Naive B cell (primary cell): ENCODE measurements at places on chromosomes 11 and 22. TPM values are rescaled to one million over a fixed set of nuclear protein-coding genes. Genes with fewer than 3 reads are reported as not detected.

GRCh38 chr22:38570779-38571364 is 889 bp upstream of the DMC1 start:
- DNase-seq = no peak
- no peaks in the 10 kb centered on the region for H3K27me3 ChIP-seq
- peak overlapping the region; percentile 72 for H3K27ac ChIP-seq
- peaks cover 13% of the 10 kb centered on the region for H3K4me1 ChIP-seq
- H3K36me3 ChIP-seq = no peaks in the 10 kb centered on the region

The GUCY1A2 gene
- polyA plus RNA-seq = not detected

- H3K4me3 ChIP-seq = peak overlapping the region; percentile 90
- peaks cover 94% of the 10 kb centered on the region for H3K4me1 ChIP-seq
Measured at GRCh38 chr11:60376601-60377000, 1.7 kb upstream of the MS4A7 start.

DNA sequence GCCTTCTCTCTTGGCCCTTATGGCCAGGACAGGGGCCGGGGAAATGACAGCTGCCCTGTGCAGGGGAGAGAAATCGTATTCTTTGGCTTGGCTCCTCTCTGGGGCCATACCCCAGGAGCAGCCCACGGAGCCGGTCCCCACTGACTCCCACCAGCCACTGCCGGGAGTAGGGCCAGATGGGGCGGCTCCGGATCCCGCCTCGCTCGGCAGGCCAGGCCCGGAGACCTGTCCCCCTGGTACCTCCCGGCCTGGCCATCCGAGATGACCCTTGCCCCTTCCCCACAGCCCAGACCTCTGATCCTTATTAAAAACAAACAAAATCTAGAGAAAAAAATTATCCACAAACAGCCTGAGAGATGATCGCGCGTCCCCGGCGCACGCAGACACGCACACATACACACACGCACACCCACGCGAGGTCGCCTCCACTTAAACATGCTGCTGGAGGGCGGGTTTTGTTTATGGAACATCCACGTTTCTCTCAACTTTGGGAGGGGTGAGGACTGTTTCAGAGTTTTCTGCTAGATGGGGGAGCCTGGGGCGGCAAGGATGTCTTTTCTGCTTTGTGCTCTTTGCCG is 59.1 kb downstream of the IGLL1 start:
- no peaks in the 10 kb centered on the region for H3K4me1 ChIP-seq
- H3K27ac ChIP-seq = no peak overlapping the region
- H3K36me3 ChIP-seq = no peaks in the 10 kb centered on the region
- H3K27me3 ChIP-seq = peaks cover 26% of the 10 kb centered on the region
- peak overlapping the region; percentile 72 for H3K4me3 ChIP-seq
- DNase-seq = no peak

DNA sequence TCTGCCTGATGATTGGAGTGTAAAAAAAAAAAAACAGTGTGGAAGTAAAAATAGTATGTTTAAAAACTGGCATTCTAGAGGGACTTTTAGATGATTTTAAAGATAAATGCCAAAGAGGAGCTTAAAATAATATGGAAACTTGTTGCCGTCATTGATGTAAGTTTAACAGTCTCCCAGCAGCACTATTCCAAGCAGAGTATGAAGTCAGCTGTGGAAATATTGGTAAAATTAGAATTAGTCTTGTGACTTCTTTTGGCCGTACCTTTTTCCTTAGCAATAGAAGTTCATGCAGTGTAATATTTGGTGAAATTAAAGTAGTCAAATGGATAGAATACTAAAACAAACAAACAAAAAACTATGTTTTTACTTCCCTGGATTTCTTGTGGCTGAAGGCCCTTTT is 134.9 kb downstream of the METTL15 start:
- no peak overlapping the region for H3K27ac ChIP-seq
- peaks cover 4% of the 10 kb centered on the region for H3K4me1 ChIP-seq
- no peak overlapping the region for H3K4me3 ChIP-seq

DNA sequence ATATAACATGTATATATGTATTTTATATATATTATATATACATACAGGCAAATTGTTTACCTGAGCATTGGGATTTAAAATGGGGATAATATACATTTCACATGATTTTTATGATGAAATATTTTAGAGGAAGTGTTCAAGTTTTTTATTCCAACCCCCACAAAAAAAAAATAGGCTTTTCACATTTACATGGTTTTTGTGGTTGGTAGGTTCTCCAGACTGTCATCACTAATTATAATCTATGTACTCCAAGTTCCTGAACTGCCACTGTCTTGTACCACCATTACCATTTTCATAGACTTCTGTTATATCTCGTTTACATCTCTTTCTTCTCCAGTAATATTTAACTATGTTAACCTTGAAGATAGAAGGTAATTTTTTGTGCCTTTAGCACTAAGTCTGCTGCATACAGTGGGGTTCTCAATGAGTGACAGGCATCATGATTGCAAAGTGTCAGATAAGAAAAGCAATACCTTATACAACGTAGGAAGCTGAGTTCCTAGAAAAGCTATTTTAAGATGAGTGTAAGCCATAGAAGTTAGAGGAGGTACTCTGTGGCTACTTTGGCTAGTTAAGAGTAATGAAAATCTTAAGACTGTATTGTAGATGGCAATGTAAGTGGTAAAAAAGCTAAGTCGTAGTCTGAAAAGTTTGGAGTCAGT is 5.2 kb downstream of the TMEM126A start:
- no peak overlapping the region for H3K4me3 ChIP-seq
- no peaks in the 10 kb centered on the region for H3K36me3 ChIP-seq
- H3K27me3 ChIP-seq = no peaks in the 10 kb centered on the region
- peaks cover 28% of the 10 kb centered on the region for H3K4me1 ChIP-seq

DNA sequence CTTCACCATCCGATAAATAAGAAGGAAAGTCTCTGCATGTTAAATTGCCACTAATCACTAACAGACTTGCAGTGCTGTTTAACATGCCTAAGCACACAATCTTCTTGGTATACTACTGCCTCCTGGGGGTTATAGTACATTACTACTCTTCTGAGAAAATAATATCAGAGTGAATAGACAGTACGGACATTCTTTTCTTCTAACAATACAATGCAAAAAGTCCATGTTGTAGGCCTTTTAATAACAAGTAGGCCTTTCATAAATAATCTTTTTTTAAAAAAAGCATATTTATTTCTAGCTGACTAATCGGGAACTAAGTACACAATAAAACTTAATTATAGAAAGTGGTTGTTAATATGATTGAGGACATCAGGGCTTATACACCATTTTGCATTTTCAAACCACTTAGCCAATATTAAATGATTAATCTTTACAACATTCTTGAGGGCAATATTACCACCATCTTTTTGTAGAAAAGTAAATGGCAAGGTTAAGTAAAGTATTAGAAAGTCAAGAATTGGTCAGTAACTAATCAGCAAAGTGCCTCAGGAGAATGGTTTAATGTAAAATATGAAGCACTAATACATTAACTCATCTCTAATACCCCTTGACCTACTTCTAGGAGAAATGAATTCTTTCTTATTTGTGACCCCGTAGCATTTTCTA is 84.7 kb downstream of the TTC28 start:
- H3K36me3 ChIP-seq = no peaks in the 10 kb centered on the region
- H3K27me3 ChIP-seq = no peaks in the 10 kb centered on the region
- H3K4me1 ChIP-seq = no peaks in the 10 kb centered on the region

The BACE1 gene
- polyA plus RNA-seq = 0.05 TPM

The NFAM1 gene
- polyA plus RNA-seq = not detected

- DNase-seq = no peak
- H3K27ac ChIP-seq = no peak overlapping the region
- peak overlapping the region; percentile 41 for H3K4me3 ChIP-seq
Measured at GRCh38 chr22:41943661-41944209, 3.2 kb downstream of the CENPM start.
